ENCODE measurements at places on chromosomes 7 and 10.

DNA sequence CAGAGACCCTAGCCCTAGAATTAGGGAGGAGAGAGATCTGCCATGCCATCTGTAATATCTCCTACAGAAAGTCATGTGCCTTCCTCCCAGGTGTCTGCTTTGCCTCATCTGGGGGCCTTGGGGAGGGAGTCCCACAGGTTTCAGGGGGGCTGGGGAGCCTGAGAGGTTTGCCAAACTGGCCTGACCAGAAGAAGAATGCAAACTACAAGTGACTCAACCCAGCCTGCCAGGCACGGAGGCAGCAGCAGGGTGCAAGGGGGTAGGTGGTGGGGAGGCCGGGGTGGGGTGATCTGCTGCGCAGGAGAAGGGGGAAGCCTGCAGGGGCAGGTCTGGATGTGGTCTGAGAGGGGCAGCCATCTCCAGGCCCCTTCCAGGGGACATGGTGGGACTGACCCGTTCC lies 9.6 kb upstream of the TRIM8 start:
- DNase-seq, result no peak

- no peak for DNase-seq
Observed at GRCh38 chr7:85820702-85821443, 634.0 kb upstream of the SEMA3D start.

GRCh38 chr7:47970761-47971160 lies 8.7 kb downstream of the HUS1 start:
- DNase-seq, result no peak

DNA sequence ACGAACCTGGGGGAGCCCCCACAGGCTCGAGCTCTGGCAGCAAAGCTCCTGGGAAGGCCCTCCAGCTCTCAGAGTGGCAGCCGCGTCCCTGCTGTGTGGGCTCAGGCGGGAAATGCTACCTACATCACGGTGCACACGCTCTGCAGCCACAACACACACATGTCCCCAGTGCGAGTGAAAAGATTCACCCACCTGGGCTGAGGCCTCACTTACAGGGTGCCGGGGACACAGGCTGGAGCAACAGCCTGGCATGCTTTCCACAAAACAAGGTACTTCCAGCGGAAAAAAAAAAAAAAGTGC lies 410.4 kb upstream of the FOXK1 start:
- DNase-seq, result no peak

DNA sequence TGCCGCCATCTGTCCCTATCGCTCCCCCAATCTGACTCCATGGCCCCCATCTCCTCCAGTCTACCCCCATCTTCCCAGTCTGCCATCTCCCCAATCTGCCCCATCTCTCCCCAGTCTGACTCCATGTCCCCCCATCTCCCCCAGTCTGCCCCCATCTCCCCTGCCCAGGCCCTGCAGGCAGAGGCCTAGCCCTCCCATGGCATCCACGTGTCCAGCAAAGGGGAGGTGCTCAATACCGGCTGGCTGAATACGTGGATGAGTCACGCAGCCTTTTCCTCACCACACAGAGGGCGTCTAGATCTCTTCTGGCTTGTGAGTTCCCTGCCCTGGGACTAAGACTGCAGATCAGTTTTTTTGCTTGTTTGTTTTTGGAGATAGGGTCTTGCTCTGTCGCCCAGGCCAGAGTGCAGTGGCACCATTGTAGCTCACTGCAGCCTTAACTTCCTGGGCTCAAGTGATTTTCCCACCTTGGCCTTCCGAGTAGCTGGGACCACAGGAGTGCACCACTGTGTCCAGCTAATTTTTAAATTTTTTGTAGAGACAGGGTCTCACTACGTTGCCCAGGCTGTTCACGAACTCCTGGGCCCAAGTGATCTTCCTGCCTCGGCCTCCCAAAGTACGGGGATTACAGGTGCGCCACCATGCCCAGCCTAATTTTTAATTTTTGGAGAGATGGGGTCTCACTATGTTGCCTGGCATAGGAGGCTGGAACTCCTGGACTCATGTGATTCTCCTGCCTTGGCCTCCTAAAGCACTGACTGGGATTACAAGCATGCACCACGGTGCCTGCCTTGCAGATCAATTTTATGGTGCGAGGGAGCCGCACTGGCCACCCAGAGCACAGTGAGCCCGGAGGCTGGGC lies 15.3 kb upstream of the GPR146 start:
- DNase-seq, result peak; percentile 59

Data from effector memory CD4-positive, alpha-beta T cell (primary cell).